ENCODE measurements at places on chromosomes 4 and X. TPM values are rescaled to one million over a fixed set of nuclear protein-coding genes. Genes with fewer than 3 reads are reported as not detected.

Gene SAGE1
- polyA plus RNA-seq = not detected

Gene SLC25A4
- polyA plus RNA-seq = 57.6 TPM

Gene IGFBP7
- polyA plus RNA-seq = 57.0 TPM

Gene CLDN34
- polyA plus RNA-seq = not detected

DNA sequence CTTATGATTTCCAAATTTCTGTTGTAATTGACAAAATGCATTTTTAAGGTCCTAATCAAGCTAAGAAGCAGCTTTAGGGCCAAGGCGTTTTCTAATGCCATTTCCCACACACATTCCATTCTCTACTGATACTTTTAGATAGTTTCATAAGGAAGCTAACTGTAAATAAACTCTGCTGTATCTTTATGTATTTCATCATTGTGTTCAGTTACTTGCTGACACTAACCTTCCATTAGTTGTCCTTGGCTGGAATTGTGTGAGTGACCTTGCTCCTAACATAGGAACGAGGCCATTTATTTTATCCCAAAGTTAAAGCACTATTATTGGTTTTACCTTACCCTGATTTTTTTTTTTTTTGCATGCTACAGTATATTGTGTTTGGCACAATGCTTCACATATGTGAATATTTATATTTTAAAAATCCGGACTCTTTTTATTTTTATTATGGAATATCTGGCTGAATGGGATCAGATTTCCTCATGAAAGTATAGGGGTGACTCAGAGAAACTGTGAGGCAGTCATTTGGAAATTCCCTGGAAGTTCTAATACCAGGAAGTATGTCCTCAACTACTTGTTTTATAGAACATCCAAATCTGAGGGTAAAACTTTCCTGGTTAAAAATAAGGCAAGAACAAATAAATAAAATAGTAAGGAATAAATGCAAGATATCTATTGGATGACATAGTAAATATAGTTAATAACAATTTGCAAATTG lies 62.7 kb upstream of the SORBS2 start:
- no peak for DNase-seq

DNA sequence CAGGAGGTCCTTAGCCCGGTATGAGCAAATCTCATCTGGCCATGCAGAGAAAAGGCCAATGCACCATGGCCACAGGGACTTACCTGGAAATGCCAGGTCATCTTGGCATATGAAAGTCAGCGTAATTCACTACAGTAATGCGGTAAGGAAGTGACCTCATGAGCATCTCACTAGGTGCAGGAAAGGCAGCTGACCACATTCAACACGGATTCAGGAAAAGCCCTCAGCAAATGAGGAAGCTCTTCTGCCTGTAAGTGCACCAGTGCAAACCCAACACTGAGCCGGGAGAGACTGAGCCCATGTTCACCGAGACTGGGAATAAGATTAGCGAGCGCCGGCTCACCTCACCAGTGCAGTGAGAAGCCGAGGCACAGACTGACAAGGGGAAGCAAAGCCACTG lies 23.7 kb downstream of the LRPAP1 start:
- DNase-seq = no peak

DNA sequence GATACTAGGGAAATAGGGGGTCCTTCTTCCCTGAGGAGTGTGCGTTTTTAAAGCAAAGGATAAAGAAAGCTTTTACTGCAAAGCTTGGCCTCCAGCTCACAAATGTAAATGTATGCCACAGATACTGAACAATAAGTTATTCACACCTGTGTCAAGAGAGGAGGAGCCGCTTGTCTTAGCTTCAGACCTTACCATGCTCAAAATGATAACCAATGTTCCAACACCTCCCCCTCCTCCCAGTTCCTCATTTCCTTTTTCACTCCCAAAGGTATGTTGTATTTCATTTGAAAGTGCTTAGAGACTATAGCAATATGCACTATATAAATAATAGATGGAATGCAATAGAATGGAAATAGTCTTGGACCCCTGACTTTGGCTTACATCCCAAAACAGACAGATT lies 47.0 kb upstream of the RAPGEF2 start:
- no peak for DNase-seq

- DNase-seq = no peak
These were observed 40.1 kb upstream of the PASD1 start for GRCh38 chrX:151523351-151523750.
